ENCODE measurements at places on chromosomes 16 and 17.

DNA sequence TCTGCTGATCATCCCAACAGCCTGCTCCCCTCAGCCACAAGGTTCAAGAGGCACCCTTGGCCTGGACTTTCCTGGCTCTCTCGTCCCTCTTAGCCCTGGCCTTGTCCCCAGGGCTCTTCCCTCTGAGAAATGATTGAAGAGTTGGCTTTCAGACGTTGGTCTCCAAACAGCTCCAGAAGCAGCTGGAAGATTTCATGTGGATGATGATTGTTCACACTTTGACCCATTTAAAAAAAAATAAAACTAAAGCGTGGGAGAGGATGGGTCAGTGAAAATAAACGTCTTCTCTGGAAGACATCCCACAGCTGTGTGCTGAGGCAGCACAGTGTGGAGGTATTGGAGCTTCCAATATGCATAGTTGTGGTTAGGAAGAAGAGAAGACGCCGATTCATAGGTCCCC is 54.7 kb upstream of the CDH11 start:
- DNase-seq = no peak

- no peak for DNase-seq
Observed at GRCh38 chr16:69431948-69432468, 7.6 kb downstream of the CYB5B start.

GRCh38 chr16:54325616-54326265 is 39.2 kb upstream of the IRX3 start:
- no peak for DNase-seq

DNA sequence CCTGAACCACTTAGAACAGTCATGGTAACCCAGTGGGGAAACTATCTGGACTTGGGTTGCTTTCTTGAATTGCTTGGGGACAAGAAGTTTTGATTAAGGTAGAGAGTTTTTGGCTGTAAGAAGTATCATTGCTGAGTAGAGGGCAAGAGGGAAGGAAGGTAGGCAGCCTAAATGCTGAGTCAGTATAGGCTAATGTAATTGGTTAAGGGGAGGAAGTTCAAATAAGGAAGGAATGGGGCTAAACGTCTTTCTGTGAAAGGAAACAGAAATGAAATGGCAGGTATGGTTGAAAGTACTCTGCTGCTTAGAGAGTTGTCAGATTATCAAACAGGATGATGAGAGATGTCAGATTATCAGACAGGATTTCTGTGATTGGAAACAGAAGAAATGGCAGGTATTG is 20.3 kb downstream of the KPNB1 start:
- DNase-seq = no peak

DNA sequence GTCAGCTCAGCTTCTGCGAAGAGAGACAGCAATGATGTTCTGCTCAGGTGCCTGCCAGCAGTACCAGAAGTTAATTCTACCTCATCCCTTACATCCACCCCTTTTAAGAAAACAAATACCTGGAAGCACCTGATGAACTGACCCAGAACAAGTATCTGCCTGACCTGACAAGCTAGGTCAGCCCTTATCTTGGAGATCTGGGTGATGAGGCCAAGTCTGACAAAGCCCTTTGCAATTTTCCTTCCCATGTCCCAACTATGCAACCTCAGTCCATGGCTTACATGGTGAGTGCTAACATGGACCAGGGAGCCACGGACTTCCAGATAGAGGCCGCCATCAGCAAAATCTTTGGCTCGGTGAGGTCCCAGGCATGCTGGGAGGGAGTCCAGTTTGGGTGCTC is 3.6 kb downstream of the ACADVL start:
- no peak for DNase-seq

DNA sequence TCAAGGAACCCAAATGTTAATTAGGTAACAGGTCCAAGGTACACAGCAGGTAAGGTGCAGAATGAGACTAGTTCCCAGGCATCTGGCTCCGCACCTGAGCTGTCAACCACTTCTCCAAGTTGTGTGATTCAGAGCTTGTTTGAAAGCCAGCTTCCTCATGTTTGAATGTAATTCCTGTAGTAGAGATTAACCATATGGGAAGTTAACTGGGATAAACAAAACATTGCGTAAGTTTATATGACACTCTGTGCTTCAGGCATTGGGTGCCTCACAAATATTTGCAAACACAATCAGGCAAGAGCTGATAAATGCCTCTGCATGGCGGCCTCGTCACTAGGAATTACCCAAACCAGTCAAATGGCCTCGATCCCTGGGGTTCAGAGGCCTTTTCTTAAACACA is 27.9 kb upstream of the CPHXL start:
- DNase-seq = no peak

DNA sequence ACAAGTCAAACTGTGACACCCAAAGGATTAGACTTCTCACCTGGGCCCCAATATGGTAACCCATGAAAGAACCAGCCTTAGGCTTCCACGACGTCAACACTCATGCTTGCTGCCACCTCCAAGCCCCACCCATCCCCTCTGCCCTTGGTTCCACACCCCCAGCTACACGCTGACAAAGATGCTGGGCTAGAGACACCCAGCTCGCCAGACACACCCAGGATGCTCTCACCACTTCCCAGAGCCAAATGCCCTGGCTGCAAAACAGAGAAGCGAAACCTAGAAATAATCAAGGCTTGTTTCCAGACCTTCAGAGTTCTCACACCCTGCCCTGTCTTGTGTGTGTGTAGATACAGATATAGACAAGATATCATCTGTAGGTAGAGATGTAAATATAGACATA is 26.0 kb upstream of the ADCY9 start:
- DNase-seq = no peak

Data from activated CD4-positive, alpha-beta T cell treated with anti-CD3 and anti-CD28 coated beads for 24 hours (primary cell).